ENCODE measurements at places on chromosomes 13 and 19. TPM values are rescaled to one million over a fixed set of nuclear protein-coding genes. Genes with fewer than 3 reads are reported as not detected.

GRCh38 chr19:5472286-5472685, 17.1 kb downstream of the ZNRF4 start:
- H3K36me3 ChIP-seq: no peaks in the 10 kb centered on the region
- no peak overlapping the region for H3K27ac ChIP-seq
- no peaks in the 10 kb centered on the region for H3K4me1 ChIP-seq

GRCh38 chr13:114166381-114167131, 12.5 kb upstream of the CFAP97D2 start:
- no peak for DNase-seq
- H3K27ac ChIP-seq: no peak overlapping the region
- H3K4me1 ChIP-seq: peaks cover 7% of the 10 kb centered on the region
- H3K4me3 ChIP-seq: no peak overlapping the region

The HPN gene
- 16.5 TPM for total RNA-seq

DNA sequence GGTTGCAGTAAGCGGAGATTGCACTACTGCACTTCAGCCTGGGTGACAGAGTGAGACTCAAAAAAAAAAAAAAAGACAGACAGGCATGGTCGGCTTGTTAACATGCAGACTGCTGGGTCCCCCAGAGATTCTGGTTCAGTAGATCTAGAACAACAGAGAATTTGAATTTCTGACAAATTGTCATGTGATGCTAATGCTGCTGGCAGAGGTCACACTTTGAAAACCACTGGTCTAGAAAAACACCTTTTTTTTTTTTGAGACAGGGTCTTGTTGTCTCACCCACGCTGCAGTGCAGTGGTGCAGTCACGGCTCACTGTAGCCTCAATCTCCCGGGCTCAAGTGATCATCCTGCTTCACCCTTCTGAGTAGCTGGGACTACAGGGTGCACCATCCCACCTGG, 7.7 kb upstream of the LRFN3 start:
- H3K36me3 ChIP-seq: no peaks in the 10 kb centered on the region
- peak; percentile 53 for DNase-seq
- no peaks in the 10 kb centered on the region for H3K27me3 ChIP-seq

DNA sequence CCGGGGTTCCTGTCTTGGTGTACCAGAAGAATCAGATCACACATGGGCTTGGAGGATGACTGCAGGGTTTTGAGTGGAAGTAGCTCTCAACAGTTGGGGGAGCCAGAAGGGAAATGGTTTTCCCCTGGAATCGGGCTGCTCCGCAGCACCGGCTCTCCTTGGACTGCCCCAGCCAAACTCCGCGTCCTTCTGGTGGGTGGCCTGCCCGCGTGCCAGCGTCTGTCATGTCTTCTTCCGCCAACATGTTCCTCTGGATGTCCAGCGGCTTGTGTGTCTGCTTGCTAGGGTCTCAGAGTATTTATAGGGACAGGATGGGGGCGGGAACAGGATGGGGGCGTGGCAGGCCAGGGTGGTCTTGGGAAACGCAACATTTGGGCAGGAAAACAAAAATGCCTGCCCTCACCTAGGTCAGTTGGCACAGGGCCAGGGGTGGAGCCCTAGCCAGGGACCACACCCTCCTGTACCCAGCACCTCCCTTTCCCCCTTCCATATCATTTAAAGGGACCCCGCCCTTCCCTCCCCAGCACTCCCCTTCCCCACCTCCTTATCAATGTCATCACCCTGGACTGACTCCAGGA, 1.3 kb upstream of the ZNF30 start:
- no peak overlapping the region for H3K27ac ChIP-seq
- H3K4me1 ChIP-seq: peaks cover 6% of the 10 kb centered on the region
- no peak overlapping the region for H3K4me3 ChIP-seq
- no peaks in the 10 kb centered on the region for H3K27me3 ChIP-seq
- no peak for DNase-seq
- no peaks in the 10 kb centered on the region for H3K36me3 ChIP-seq

GRCh38 chr19:52221031-52221430, 31.2 kb downstream of the PPP2R1A start:
- H3K36me3 ChIP-seq: peaks cover 92% of the 10 kb centered on the region
- no peaks in the 10 kb centered on the region for H3K4me1 ChIP-seq
- DNase-seq: no peak
- no peak overlapping the region for H3K27ac ChIP-seq
- no peaks in the 10 kb centered on the region for H3K27me3 ChIP-seq

Data from thyroid gland (tissue), 4 donors.